ENCODE measurements at places on chromosomes 2 and 18.

GRCh38 chr2:181305301-181306123 lies 151.7 kb upstream of the ITGA4 start:
- DNase-seq = no peak

GRCh38 chr2:16311521-16312440 lies 353.9 kb downstream of the CYRIA start:
- DNase-seq = no peak

DNA sequence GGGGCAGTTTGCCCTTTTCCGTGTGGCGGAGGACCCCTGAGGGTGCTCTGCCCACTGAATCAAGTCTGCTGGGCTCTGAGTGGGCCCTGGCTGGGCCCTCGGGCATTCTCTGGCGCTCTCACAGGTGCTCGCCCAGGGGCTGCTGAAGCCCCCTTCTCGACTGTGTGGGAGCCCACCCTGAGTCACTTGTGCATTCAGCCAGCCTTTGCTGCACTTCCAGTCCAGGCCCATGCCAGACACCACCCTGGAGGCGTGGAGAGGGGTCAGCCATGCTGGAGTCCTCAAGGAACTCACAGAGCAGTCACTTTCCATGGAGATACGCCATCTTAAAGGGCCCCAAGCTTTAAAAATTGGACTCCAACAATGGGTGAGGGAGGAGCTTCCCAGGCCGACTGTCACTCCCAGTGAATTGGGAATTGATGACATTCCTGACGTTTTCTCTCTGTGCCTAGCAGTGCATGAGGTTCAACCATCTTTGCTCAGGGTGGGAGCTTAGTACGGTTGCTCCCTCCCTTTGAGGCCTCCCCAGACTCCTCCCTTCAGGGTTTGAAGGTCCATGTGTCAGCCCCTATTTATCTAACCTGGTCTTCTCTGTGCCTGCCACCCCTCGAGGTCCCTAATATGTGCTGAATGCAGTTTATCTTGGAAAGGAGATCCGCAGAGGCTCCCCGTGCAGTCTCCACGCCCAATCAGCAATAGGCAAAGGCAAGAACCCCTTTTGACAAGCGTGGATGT lies 71.8 kb upstream of the HS6ST1 start:
- DNase-seq = no peak

- DNase-seq = no peak
Measured at GRCh38 chr18:74774486-74774885, 176.8 kb downstream of the ZNF407 start.

DNA sequence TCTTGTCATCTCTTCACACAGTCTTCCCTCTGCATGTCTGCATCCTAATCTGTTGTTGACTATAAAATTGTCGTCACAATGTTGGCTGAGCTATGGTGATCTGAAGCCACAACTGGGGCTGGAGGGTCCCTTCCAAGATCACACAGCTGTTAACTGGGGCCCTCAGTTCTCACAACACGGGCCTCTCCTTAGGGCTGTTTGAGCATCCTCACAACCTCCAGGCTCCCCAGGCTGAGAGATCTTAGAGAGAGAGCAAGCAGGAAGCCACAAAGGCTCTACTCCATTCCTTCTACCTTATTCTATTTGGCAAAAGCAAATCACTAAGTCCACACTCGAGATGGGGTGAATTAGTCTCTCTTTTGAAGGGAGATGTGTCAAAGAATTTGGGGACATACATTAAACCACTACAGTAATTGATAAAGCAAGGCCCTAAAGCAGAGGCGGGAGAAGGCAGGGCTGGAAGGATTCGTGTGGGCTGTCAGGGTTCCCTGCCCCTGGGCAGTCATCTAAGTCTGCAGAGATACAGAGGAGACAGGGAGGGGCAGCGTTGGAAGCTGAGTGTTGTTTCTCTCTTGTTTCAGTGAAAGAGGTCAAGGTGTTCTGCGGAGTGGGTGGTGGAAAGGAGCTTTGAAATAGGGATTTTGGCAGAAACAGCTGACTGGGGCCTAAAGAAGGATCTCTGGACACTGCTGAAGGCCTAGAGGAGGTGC lies 15.9 kb downstream of the MYO7B start:
- no peak for DNase-seq

GRCh38 chr2:134657650-134658250 lies 61.0 kb downstream of the TMEM163 start:
- DNase-seq = no peak

DNA sequence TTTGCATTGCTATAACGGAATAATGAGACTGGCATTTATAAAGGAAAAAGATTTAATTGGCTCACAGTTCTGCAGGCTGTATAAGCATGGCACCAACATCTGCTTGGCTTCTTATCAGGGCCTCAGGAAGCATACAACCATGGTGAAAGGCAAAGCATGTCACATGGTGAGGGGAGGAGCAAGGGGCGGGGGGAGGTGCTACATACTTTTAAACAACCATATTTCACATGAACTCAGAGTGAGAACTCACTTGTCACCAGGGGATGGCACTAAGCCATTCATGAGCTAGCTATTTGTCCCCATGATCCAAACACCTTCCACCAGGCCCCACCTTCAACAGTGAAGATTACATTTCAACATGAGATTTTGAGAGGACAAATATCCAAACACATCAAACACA lies 188.7 kb downstream of the MBD5 start:
- DNase-seq = no peak

DNA sequence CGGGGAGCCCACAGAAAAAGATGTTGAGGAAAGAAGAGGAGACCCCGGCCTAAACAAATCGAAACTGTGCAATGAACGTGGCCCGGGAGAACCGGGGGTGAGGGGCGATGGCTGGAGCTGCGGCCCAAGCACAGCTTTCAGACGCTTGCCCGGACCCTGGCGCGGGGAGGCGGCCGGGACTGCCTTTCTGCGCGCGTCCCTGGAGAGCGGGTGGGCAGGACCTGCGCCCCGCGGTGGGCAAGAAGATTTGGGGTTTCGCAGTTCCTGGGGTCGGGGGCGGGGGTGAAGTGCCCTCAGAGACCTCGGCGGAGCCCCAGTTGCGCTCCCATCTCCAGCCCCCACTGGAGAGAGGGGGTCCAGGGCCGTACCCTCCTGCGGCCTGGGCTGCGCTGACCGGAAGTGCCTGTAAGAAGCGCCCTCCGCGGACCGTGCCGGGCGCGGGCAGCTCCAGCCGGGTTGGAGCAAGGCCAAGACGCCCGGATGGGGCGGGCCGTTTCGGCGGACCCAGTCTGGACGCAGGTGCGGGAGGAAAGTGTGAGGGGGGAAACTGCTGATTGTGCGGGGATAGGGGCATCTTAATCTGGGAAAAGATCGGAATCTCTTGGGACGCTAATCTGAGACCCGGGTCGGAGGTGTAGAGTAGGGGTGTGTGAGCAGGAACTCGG lies 11.6 kb downstream of the EN1 start:
- DNase-seq = no peak
